Neural crest cell (in vitro differentiated cells): ENCODE measurements at places on chromosomes 12 and 14.

DNA sequence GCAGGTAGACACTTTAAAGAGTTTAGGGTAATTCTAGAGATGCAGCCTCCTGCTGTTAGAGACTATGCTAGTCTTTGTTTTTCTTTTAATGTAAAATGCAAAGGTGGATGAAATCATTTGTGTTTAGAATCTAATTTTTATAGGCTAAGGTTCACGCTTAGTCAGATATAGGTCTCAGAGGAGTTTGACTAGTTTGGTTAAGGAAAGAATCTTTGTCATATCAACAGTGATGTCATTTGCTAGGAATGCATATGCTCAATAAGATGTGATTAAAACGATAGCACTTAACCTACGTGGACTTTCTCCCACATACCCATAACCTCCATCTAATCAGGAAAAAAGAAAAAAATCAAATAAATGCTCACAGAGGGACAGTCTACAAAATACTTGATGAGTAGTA is 859.3 kb upstream of the ATXN7L3B start:
- DNase-seq: no peak

GRCh38 chr12:82625523-82625922 is 61.2 kb upstream of the TMTC2 start:
- DNase-seq: no peak

DNA sequence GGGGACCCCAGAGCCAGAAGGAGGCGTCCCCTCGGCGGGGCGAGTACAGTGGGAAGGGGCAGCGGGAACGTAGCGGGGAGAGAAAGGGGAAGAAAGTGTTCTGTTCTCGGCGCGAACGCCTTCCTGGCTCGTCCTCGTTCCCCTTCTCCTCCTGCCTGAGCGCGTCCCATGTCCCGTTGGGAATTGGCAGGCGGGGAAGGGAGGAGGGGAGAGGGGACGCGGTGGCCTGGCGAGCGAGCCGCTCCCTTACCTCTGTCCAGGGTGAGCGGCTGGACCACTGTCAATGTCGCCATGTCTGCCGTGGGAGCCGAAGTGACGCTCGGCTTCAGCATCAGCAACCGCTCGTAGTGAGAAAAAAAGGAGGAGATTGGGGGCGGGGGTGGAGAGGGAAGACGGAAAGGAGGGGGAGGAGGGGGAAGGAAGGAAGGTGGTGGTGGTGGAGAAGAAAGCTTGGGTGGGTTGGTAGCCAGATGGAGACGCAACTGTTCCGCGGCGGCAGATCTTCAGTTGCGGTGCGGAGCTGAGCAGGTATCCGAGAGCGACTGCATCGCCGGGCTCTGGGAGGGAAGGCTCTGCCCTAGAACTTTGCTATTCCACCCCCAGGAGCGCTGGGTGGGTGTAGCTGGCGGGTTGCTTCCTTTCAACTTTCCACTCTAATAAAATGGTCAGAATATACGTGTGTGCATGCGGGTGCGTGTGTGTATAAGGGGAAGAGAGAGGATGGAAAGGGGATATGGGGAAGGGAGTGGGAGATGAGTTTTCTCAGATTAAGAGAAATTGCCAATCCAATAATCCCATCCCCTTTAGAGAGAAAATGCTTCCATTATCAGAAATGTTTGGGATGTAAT is at the start of gene LIN7A:
LIN7A (minus strand) TSS at position 544 of the 848 bp plus-strand sequence; CDS start at position 332, 212 bp downstream.
- peak; percentile 41 for DNase-seq

DNA sequence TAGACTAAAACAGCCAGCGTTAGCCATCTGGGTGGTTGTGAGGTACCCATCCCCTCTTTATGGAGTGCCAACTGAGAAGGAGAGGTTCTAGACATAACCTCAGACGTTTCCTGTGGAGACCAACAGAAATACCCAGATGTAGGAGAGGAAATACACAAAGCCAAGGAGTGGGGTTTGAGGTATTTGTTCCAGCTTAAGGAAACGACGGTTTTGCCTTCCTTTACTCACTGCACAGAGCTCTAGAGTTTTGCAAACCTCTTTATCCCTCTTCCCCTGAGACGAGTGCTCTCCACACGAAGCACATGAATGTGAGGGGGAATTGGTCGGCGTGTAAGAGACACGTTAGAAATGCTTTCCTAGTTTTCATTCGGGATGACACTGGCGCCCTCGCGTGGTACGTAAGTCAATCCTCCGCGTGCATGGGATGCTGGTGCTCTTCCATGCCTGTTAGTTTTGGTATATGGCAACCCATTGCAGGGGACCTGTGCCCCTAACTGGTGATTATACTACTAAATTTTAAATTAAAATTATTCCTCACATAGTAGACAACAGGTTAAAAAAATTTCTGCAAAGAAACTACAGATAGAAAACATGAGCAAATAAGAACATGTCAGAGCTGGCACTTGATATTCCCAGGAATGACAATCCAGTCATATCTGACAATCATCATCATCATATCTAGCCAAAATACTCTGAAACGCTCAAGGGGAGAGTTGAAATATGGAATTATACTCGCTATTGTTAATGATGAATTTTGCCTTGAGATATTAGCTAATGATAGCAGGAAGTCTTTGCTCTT is 121.7 kb downstream of the PPM1H start:
- peak; percentile 60 for DNase-seq

- DNase-seq: no peak
These were observed 1121.6 kb upstream of the TMEM132C start for GRCh38 chr12:127145241-127145928.

GRCh38 chr12:47591795-47592194 is 114.0 kb downstream of the RPAP3 start:
- DNase-seq: no peak
